ENCODE measurements at places on chromosomes 3 and 15. TPM values are rescaled to one million over a fixed set of nuclear protein-coding genes. Genes with fewer than 3 reads are reported as not detected.
A peak's percentile ranks its signal among the peaks of the same experiment; 100 is the strongest.

The PBRM1 gene
- total RNA-seq = 4.4 TPM

The VIPR1 gene
- not detected for total RNA-seq

The SCAANT1 gene
- total RNA-seq = not detected

The GOLGA6L1 gene
- total RNA-seq = not detected

GRCh38 chr3:61580982-61581643 is 19.7 kb downstream of the PTPRG start:
- no peak for DNase-seq

DNA sequence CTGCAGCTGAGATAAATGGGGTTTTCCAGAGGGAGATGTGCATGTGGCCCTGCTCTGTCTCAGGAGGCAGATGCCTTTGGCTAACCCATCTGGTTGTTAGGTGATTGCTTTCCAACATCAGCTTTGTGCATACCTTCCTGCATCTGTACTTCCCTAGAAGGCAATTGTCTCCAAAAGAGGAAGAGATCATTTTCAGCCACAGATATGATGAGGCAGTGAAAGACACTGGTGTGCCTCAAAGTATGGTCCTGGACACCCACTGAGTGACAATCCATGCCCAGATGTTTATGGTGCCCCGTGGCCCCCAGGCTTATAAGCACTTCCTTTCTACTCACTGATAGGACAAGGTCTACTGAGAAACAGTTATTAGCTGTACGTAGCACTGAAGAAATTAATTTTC is 117.5 kb upstream of the NR2F2 start:
- DNase-seq = no peak

DNA sequence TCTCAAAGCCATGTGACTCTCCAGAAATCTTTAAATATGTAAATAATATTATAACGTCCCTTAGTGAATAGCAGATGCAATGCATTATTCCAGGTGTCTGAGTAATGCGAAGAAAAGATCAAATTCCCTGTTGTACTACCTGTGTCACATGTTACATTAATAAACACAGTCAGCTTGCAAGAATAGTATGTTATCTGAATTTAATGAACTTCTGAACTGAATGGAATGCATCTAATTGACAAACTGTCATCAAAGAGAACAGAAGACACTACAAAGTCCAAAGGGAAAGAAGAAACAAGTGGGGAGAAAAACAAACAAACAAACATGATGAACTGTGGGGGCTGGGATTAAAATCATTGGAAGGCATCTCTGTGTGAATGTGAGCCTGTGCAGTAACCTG is 508.8 kb downstream of the LPP start:
- DNase-seq = no peak

DNA sequence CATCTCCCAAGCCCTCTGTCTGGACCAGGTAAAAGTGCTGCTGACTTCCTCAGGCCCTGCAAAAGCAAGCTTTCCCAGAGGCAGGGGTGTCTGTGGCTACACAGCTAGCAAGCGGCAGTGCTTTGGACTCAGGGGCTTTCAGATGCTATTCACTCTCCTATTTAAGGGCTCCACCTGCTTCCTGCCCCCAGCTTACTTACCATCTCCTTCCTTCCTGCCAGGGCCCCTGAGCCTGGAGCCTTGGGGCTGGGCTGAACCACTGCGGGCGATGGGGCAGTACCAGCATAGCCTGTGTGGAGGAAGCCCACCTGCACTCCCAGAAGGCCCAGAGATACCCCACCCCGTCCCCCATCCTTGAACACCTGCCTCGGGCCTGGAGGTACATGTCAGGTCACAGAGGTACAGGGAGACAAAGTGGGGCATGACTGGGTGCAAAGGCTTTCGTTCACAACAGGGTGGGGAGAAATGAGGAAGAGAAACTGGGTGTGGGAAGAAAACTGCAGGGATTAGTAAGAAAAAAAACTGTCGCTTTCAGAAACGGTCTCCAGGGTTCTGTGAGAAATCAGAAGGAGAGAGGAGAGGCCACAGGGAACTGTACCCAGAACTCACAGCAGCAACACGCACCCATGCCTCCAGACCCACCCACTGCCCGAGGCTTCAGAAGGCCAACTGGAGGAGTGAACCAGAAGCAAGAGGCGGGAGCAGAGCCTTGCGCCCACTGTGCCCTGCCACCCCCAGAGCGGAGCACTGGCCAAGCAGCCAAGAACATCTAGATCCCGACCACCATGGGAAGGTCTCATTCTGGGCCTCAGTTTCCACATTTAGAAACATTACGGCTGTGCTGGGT is 49.5 kb downstream of the CCDC12 start:
- no peak for DNase-seq

DNA sequence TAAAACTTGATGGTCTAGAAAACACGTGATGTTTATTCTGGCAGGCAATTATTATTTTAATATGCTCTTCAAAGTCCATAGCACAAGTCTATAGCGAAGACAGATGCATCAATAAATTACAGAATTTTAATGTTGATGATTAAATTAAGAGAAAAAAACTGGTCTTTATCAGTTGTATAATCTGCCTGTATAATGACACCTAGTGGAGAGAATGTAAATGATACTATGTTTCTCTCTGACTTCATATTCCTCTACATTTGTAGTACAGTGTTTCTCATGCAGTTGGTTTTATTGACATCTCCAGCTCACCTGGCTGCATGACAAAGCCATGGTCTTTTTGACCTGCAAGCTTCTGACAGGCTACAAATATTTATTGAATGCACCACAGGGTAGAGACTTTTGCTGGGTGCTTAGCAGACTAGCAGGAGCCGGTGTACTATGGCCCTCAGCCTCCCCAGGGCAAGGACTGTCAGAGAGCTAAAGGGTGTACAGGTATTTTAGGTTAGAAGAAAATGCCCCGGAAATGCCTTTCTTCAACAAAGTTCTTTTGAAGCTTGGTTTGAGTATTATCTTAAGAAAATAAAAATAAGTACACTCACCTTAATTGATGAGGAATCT is 289.9 kb downstream of the GAP43 start:
- no peak for DNase-seq

DNA sequence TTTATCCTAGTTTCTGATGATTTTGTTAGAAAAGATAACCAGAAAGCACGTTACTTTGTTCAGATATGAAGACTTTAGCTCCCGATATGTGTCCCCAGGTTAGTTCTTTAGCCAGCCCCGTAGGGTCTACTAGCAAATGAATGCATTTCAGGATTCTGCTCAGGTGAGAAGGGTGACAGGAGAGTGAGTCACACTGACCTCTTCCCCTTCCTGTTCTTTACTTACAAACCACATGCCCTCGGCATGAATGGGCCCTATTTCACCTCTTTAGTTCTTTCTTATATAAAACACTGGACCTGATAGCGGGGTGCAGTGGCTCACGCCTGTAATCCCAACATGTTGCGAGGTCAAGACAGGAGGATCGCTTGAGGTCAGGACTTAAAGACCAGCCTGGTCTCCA is 98.4 kb downstream of the SLC49A4 start:
- DNase-seq = peak; percentile 4

DNA sequence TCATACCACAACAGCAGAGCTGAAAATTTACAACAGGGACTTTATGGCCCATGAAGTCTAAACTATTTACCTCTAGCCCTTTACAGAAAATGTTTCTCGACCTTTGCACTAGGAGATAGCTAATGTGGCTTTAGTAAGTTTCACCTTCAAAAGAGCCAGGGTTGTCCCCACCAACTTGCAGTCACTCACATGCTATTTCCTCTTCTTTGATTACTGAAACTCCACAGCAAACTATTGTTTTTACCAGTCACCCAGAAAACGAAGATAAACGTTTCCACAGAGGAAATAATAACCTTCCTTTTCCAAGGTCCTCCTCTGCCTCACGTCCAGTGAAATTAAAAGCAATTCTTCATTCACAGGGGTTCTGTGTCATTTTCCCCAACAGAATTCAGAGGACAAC is 48.2 kb downstream of the WWTR1 start:
- DNase-seq = peak; percentile 61

- DNase-seq = no peak
Measured at GRCh38 chr15:68643216-68643830, 64.5 kb downstream of the CORO2B start.

DNA sequence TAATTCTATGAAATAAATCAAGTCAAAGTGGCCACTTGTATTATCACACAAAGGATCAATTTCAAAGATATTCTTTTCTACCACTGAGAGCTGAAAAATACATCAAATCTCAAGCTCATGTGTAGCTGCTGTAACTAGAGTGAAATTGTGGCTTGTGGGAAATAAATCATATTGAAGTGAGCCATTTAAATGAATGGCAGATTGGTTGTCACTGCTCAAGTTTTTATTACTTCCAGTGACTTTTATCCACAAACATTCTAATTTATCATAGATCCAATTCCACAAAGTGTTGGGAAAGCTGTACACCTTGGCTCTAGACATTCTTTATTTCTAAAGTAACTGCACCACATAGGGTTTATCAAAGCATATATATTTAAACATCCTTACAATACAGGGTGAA is 285.4 kb downstream of the CNTN3 start:
- DNase-seq = no peak

- DNase-seq = no peak
Measured at GRCh38 chr3:127096256-127097071, 96.5 kb upstream of the PRR23E start.

DNA sequence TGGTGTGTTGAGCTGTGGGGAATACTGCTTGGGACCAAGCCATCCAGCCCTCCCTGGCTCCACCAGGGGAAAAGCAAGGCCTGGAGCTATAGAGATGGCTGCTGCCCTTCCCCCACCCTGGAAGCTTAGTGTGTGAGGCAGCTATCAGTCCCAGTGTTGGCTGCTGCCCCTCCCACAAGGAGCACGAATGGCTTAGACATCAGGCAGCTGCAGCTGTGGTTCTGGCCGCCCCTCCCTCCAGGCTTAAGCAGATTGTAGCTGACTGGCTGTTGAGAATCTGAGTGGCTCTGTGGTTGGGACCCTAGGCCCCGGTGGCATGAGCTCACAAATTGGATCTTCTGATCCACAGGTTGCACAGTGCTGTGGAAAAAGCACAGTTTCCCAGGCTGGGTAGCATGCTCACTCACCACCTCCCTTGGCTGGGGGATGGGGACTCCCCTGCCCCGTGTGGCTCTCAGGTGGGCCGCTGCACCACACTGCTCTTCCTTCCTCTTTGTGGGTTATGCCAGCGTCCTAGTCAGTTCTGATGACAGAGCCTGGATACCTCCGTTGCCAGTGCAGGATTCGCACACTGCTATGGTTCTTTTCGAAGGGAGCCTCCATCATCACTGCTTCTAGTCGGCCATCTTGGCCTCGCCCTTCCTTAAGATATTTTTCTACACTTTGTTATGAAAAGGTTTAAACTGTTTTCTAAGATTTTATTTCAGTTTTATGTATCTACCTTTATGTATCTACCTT is 21.2 kb upstream of the SUCNR1 start:
- DNase-seq = no peak

DNA sequence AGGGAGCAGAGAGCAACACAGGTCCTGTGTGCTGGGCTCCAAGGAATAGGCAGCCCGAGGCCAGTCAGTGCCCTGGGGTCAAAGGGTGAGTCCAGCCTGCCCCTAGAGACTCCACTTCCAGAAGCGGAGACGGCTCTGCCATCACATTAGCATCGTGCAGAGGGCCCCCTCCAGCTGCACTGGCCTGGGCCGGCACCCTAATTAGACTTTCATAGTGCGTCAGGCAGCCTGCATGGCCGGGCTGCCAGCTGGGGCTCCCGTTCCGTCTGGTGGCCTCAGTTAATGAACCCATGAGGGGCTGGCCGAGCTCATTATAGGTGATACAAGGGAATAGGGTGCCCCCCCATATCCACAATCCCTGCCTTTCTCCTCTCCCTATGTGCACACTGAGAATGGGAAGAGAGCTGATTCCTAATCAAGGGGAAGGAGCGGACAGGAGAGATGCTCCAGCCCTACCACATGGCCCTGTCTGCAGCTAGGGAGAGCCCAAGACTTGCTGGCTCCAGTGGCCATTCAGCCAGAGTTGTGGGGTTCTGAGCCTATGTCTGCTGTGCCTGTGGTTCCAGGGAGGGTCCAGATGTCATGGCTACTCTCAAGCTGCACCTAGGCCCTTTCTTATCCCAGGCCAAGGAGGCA is 128.0 kb downstream of the SRGAP3 start:
- DNase-seq = no peak

DNA sequence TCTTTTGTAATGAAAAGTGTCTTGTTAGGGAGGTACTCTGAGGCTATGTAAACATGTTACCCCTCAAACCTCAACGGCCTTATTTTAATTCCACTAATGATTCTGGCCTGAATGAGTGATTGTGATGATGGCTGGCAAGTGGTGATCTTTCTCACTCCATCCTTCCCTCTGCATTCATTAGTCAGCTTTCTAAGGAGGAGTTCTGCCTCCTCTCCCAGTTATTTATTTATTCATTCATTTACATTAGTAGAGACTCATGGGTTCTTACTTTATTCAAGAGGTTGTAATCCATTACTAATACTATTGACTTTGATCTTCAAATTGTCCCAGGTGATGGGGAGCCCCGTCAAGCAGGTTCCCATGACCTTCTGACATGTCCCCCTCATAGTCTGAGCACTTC is 35.3 kb downstream of the GNB5 start:
- no peak for DNase-seq

- DNase-seq = no peak
Measured at GRCh38 chr3:57910990-57911389, 97.2 kb upstream of the FLNB start.

GRCh38 chr3:188491276-188491687 is 337.3 kb downstream of the LPP start:
- DNase-seq = peak; percentile 29

DNA sequence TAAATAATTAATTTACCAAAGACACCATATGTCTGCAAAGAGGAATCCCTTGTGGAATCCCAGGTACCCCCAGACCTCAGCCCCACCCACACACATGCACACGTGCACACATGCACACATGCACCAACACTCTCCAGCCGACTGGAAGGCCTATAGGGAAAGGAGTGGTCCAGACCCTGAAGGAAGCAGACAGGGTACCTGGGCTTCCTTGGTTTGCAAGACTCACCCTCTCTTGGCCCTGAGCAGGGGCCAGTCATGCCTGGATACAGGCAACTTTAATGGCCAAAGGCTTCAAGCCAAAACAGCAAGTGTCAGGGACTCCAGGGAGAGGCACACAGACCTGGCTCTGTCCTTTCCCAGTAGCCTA is 8.9 kb upstream of the HAPLN3 start:
- no peak for DNase-seq

DNA sequence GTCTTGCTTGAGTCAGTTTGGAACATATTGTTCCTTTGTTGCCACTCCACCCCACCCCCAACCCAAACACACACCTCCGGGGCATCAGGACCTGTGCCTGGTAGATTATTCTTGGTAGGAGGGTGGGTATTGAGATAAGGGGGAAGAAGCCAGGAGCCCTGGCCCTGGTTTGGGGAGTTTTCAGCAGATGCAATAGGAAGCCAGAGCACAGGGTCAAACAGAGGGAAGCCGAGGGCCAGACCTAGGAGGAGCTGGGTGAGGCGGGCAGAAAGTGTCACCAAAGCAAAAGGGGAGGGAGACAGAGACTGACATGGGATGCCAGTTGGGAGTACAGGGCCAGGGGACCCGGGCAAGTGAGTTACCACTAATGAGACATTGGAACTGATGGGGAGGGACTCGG is 163.1 kb downstream of the RPLP1 start:
- DNase-seq = no peak

DNA sequence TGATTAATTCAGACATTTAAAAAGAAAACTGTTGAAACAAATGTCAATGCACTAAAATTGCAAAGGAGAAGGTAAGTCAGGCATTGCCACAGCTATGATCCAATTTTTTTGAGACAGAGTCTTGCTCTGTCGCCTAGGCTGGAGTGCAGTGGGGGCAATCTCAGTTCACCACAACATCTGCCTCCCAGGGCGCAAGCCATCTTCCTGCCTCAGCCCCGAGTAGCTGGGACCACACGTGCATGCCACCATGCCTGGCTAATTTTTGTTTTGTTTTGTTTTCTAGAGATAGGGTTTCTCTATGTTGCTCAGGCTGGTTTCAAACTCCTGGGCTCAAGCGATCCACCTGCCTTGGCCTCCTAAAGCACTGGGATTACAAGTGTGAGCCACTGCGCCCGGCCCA is 117.6 kb downstream of the FMN1 start:
- DNase-seq = no peak

Measured in Caki2 (cell line).